Activated CD4-positive, CD25-positive, alpha-beta regulatory T cell treated with anti-CD3 and anti-CD28 coated beads, Interleukin-2, amount 50 U/mL, for 72 hours (primary cell): ENCODE measurements at places on chromosomes 13 and 19.
A peak's percentile ranks its signal among the peaks of the same experiment; 100 is the strongest.

DNA sequence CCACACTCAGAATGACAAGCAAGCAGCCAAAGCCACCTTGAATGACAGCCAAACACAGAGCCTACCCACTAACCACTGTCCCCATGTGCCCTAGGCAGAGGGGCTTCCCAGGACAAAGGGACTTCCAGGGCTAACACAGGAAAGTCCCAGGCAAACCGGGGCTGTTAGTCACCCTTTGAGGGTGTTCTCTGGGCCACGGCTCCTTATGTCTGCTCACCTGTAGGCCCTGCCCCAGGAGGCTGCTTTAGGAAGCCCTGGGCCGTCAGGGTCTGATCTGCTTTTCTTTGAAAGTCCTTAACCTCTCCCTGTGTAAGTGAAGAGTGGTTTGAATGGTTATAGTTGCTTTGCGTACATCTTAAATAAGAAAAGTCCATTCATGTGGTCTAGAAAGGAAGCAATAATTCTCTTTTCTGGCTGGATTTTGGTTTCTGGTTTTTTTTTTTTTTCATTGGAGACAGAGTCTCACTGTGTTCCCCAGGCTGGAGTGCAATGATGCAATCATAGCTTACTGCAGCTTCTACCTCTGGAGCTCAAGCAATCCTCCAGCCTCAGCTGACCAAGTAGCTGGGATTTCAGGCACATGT lies 161.4 kb downstream of the EFNB2 start:
- DNase-seq = no peak

DNA sequence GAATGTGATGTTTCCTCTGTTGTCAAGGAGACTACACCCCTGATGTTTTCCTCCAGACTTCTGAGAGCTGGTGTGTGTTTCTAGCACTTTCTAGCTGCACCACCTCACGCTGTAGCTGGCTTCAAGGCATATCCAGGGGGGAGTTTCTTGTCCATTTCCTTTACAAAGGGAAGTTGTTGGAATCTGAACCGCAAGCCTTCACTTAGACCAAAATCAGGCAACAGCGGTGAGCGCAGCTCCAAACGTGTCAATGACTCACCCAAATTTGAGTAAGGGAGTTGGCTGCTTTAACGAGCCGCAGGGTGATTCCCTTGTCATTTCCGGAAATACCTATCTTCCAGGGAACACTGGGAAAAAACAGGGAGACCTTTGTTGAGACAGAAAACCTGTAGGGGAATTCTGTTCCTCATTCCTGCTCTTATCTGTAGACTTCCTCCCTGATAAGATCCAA lies 2.5 kb downstream of the LDLR start:
- DNase-seq = peak; percentile 43

DNA sequence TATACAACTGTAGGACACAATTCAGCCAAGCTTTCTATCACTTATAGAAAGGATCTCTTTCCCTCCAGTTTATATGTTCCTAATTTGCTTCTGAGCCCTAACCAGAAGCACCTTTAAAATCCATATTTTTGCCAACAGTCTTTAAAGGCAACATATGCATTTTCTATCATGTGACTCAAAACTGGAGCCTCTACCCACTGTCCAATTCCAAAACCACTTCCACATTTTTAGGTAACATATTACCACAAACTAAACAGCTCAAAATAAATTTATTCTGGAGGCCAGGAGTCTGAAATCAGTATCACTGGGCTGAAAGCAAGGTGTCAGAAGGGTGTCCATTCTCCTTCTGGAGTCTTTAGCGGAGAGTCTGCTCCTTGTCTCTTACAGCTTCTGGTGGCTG lies 15.9 kb upstream of the EFNB2 start:
- no peak for DNase-seq

GRCh38 chr19:3314962-3315675 lies 51.3 kb upstream of the NFIC start:
- DNase-seq = no peak

DNA sequence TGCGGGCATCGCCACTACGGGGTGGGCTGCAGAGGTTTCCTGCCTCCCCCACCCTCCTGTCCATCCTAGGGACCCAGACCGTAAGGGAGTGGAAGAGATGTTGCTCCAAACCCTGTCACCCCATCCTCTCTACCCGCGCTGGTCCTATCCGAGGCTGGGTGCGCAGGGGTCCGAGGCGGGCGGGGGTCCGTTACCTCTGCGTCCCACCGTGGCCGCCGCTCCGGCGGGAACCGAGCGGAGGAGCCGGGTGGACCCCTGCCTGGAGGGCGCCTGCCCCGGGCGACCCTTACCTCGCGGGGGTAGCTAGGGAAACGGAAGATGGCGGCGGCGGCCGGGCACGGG lies at the start of gene DGKH:
DGKH (plus strand) TSS at position 307 of the 342 bp plus-strand sequence. CDS start 126 bp downstream, outside the sequence.
- no peak for DNase-seq

- DNase-seq = peak; percentile 95
These were observed 6.5 kb downstream of the MED29 start for GRCh38 chr19:39397360-39398296.

DNA sequence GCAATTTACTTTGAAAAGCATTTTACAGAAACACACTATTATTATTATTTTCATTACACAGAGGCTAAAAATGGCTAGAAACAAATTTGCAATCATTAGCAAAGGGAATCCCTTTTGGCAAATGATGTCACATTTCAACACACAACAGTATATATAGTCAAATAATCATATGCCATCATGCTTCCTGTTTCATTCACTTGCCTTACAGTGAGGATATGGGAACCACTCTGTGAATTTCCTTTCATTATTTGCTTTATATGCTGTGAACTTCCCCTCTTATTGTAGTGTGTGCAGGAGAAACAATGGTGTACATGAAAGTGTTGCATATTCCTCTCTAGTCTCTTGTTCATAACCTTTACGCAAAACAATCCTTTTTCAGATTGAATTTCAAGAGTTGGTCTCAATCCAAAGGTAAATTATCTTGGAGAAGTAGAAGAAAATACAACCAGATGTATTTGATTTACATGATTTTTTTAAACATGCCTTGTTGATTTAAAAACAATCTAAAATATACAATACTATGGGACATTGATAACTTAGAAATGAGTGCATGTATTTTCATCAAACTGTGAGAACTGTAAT lies 657.3 kb downstream of the EFNB2 start:
- no peak for DNase-seq

DNA sequence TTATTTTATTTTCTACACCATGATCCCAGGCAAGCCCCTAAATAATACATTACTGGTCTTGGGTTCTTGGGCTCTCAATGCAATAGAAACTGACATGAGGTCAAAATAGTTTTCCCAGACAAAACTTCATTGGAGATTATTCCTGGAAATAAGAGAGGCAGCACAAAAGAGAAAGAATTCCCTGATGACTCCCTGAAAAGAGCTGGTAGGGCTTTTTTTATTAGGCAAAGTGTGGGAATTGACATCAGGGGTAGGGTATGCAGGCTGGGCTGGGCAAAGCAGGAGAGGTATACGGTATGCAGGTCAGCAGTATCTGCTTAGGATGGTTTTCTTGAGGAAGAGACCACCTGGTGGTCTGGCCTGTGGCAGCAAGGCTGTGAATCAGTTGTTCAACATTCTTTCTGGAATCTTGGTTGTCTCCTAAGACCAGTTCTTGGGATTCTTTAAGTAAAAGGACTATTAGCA lies 9.3 kb upstream of the IGFL3 start:
- DNase-seq = no peak

GRCh38 chr13:93955904-93956303 lies 523.6 kb downstream of the DCT start:
- no peak for DNase-seq

DNA sequence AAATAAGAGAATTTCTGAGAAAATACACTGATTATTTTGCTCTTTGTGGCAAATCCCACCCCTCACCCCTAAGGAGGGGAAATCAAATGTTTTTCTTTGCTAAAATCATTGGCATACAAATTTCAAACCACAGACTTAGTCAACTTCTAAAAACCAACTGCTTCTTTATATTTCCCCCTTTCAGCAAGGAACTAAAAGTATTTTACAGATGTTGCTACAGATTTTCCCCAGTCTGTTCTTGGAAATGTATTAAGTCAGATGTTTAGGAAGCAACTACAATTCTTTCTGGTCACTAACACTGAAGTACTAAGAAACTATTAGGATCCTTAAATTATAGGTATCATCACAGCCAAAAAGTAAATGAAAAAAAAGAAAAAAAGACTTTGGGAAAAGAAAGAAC lies 6.9 kb downstream of the MTMR6 start:
- DNase-seq = no peak

DNA sequence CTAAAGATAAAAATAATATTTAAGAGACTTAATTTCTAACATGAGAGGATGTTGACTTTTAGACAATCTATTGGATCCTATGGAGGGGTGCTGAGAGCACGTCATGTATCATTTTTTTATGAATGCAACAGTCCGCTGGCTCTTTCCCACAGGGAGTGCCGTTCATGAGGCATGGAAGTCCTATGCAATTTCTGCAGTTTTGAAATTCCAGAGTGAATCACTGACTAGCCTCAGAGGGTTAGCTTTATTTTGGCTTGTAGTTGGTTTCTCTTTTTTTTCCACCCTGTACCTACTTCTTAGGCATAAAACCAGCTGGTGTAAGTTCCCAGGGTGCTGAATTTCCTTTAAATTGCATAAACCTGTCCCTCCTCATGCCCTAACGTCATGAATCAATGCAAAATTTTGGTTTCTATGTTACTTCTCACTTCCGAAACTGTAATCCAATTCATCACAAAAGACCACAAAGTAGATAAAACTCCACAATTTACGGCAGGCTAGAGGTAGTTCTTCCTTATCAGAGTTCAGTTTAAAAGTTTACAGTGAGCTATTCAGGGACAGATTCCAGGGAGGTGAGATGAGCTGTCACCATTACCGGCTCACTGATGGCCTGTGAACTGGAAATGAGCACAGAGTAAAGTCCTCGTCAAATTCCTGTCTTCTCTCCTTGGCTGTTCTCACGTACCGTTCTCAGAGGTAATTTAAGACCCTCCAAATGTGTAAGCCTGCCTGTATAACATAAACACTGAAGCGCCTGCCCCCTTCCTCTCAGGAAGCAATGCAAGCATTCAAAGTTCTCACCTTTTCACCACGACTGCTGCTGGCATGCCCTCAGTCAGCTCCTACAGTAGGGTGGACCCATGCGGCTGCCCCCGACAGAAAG lies 216.6 kb upstream of the SLC10A2 start:
- no peak for DNase-seq

- no peak for DNase-seq
These were observed 8.5 kb upstream of the MARCHF2 start for GRCh38 chr19:8404391-8405151.

GRCh38 chr13:62375653-62376052 lies 960.0 kb upstream of the PCDH20 start:
- no peak for DNase-seq

DNA sequence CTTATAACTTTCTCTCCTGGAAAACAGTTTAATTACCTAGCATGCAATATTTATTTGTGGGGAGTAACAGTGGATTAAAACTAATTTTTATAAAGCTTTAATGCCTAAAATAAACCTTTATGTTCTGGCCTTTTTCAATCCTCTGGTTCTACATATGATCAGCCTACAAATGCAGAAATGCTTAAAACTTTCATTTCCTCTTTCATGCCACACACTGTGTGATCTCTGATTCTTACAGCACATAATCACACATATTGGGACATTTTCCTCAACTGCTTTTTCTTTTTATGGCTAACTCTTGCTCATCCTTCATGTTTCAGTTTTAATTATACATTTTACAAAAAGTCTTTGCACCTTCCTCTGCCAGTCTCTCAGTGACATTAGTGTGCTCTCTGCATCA lies 910.8 kb upstream of the SLITRK6 start:
- DNase-seq = no peak

GRCh38 chr13:25699056-25699455 lies 327.3 kb downstream of the ATP8A2 start:
- no peak for DNase-seq

GRCh38 chr13:97834250-97834649 lies 119.2 kb upstream of the IPO5 start:
- no peak for DNase-seq

GRCh38 chr13:21330126-21330861 lies 128.8 kb downstream of the ZDHHC20 start:
- DNase-seq = no peak

GRCh38 chr13:24896061-24896460 lies 132.1 kb downstream of the RNF17 start:
- no peak for DNase-seq

- DNase-seq = no peak
These were observed 270.9 kb downstream of the SLC7A1 start for GRCh38 chr13:29324601-29325000.

GRCh38 chr13:33728271-33729037 lies 89.5 kb upstream of the RFC3 start:
- DNase-seq = no peak

DNA sequence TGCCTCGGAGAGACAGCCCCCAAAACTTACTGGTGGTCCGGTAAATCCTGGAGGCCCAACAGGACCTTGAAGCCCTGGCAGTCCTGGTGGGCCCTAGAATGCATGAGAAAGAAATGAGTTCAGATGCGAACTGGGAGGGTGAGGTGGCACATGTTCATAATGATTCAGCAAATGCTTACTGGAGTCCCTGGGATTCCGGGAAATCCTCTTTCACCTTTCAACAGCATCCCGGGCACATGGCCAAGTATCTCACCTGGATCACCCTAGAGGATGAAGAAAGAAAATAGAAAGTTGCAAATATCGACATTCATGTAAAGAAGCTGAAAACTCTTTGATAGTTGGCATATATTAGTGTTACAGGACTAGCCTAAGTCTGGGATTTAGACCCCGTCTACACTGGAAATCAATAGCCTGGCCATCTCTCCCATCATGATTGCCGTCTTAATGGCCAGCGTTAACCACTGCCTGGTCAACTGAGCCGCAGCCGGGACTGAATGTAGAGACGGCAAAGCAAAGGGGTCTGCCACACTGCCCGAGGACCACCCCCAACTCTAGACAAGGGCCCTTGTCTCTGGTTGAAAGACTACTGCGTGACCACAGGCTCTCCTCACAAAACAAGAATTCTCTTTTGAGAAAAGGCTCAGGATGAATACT lies 96.9 kb downstream of the COL4A1 start:
- no peak for DNase-seq

GRCh38 chr13:37595162-37595561 lies 3.4 kb downstream of the POSTN start:
- no peak for DNase-seq

DNA sequence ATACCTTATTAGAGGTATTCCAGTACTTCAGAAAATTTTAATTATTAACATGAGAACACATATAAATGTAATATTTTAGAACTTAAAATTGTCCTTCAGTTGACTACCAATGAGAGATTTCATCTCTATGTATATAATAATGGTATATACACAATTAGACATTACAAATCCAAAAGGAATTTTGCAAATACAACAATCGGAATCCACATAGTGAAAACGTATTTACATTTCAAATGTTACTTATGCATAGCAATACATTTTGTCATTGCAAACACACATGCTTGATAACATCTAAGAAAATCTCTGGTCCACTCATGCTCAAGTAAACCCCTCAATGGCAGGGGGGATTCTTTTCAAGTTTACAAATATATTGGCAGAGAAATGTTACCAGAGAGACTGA lies 2345.2 kb downstream of the PCDH9 start:
- no peak for DNase-seq
